ENCODE measurements at places on chromosomes 13 and 19. TPM values are rescaled to one million over a fixed set of nuclear protein-coding genes. Genes with fewer than 3 reads are reported as not detected.

DNA sequence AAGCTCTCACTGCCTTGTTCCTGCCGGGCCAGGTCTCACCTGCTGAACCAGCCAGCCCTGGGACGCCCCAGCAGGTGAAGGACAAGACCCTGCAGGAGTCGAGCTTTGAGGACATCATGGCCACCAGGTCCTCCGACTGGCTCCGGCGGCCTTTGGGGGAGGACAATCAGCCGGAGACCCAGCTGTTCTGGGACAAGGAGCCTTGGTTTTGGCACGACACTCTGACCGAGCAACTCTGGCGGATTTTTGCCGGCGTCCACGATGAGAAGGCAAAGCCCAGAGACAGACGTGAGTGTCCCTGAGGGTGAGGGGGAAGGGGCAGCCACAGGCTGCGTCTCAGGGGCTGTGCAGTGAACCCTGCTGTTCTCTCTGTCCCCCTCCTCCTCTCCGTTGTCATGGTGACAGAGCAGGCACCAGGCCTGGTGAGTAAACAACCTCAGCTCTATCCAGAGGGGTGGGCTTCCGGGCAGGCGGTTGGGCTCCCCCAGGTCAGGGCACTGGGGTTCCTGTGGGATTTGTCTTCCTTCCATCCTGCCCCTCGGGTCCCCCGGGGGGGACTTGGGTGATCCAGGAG is 9.7 kb downstream of the TLE6 start:
- no peak for DNase-seq

Gene PINLYP
- polyA plus RNA-seq: not detected

Gene MADCAM1
- polyA plus RNA-seq: 3.8 TPM

DNA sequence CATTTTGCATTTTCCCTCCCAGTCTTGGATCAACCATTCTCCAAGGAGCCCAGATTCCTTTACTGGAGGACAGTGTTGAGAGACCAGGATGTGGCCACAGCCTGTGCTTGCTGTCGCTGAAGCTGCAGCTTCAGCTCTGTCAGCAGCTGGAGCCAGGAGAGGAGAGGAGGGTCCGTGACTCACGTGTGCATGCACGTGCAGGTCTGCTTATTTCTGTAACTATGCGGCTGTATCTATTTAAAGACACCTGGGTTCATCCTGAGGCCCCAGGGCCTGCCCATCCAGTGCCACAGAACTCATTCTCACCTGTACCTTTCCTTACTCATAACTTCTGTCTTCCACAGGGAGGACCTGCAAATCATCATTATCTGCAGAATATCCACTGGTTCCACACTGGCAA is 8.2 kb upstream of the LAMP1 start:
- DNase-seq: no peak

Gene FIZ1
- 13.5 TPM for polyA plus RNA-seq

DNA sequence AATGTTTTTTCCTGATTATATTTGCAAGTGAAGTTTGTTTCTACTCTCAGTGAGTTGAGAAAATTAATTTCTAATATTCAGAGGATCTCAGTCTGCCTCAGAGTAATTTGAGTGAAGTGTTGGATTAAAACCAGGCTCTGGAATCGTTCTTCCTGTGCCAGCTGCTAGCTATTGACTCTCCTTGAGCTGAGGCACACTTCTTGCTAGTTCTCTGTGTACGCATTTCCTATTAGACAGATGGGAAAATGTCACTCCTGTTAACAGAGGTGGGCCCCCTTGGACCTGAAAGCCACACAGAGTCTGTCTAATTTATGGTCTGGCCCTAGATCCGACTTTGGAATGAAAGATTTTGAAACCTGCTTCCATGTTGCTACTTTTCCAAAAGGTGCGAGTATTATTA is 107.6 kb upstream of the RNF113B start:
- DNase-seq: no peak

GRCh38 chr19:3507371-3508120 is 1.4 kb downstream of the FZR1 start:
- peak; percentile 28 for DNase-seq

GRCh38 chr13:25267715-25268114 is 19.6 kb downstream of the MTMR6 start:
- DNase-seq: no peak

- DNase-seq: peak; percentile 59
Observed at GRCh38 chr13:60448907-60449510, 52.0 kb downstream of the TDRD3 start.

- DNase-seq: no peak
Observed at GRCh38 chr13:41345165-41345913, 34.3 kb downstream of the NAA16 start.

GRCh38 chr19:43598445-43599240 is 2.2 kb downstream of the ZNF576 start:
- no peak for DNase-seq

Gene CGB1
- 0.30 TPM for polyA plus RNA-seq

Gene HMG20B
- polyA plus RNA-seq: 23.5 TPM

DNA sequence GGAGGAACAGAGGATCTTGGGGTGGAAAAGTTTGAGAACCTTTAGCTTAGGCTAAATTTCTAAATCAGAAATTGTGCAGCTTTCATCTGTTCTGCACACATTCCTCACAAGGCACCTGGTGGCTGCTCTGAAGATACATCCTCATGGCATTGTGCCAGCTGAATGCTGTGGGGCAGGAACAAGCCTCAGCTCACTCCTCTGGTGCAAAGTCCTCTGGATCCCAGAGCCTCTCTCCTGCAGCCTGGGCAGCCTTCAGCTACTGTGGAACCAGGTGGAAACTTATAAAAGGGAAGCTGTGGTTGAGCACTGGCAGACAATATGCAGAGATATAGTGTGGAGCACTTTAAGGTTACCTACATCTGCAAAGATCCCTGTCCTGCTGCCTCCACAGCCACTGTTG is 72.3 kb downstream of the KCTD12 start:
- DNase-seq: no peak

DNA sequence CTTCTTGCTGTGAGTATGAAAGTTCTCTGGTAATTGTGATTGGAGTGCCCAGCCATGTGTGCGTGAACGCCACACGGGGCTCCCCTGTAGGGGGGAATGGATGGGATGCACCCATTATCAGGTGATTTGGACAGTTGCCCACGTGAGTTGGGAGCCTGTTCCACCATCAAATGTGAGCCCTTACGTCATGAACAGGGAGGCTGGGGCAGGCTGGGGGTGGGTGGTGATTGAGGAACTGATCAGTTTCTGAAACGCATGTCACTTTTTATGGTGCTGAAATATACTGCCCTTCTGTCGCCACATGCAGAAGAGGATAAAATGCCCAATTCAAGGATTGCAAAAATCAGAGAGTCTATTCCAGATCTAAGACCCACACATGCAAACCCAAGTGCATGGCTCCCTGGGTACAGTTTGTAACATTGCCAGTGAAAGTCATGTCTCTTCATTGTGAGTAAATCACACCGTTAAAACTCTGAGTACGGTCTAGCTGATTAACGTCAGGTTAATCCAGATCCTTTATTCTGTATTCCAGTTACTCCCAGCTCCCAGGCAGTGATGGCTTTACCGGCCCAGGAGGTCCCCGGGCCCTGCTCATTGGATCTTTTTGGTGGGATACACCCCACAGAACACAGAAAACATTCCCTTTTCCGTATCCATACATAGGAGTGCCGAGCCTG is 90.2 kb downstream of the RAB20 start:
- DNase-seq: no peak

GRCh38 chr13:35697186-35697730 is 220.8 kb upstream of the MAB21L1 start:
- DNase-seq: no peak

Gene COX6B2
- not detected for polyA plus RNA-seq

Gene KLF2
- polyA plus RNA-seq: 48.1 TPM

DNA sequence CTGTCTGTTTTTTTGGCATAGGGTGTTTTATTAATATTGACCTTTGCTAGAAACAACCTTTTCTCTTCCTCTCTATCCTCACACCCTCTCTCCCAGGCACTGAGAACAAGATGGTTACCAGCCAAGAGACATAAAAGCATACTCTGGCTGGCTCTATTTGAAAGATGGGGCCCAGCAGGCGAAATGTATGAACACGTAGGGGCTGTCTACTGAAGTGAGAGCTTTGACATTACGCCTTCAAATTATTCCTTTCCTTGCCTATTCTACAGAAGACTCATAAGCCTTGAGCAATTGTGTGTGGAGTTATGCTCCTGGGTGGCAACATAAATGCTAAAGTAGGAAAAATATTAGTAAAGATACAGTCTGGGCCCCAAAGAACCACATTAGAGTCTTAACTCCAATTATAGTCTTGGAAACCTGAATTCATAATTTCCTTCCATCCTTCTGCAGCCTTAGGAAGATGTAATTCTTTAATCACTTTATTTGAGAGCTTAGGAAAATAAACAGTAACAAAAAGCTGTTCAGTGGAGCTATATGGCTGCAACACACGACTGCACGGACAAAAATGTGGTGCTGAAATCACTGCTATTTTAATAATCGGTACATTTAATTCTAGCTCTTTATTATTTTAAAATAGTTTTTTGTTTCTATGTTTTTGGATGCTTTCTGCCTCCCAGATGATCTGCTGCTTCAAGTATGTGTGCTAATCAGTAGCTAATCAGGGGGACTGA is 122.3 kb upstream of the RNF113B start:
- DNase-seq: no peak

Gene IGFL3
- polyA plus RNA-seq: not detected

- DNase-seq: no peak
Observed at GRCh38 chr19:2790194-2790556, 4.9 kb downstream of the THOP1 start.

- DNase-seq: peak; percentile 100
Observed at GRCh38 chr13:97432917-97433726, 847 bp upstream of the RAP2A start.

Gene OVOL3
- polyA plus RNA-seq: not detected

Gene EXOC3L2
- 2.0 TPM for polyA plus RNA-seq

Gene KASH5
- polyA plus RNA-seq: not detected

Gene NALCN
- polyA plus RNA-seq: 0.38 TPM

Gene RDH8
- polyA plus RNA-seq: not detected

DNA sequence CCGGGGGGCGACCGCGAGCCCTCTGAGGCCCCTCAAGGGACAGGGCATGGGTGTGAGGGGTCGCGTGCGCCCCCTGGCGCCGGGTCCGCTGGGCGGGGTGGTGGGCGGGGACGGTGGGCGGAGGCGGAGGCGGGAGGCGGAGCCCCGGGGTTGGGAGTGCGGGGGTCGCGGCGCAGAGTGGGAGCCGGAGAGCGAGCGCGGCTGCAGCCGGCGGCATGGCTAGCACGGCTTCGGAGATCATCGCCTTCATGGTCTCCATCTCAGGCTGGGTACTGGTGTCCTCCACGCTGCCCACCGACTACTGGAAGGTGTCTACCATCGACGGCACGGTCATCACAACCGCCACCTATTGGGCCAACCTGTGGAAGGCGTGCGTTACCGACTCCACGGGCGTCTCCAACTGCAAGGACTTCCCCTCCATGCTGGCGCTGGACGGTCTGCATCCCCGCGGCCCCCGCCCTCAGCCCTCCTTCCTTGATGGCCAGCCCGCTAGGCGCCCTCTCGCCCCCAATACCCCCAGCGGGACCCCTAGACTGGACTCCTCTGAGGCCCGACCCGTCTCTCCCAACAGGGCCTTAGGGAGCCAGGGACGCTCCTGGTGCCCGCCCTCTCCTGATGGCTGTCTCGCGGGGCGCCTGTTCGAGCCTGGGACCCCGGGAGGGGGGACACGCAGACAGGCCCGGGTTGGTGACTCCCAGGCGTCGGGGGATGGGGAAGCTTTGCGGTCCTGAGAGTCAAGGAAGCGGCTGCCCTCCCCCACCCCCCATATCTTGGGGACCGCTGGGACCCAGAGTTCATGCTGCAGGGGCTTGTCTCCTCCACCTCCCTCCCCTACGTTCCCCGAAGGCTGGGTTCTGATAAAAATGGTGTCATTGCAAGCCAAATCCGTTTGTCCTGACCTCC is at the start of gene CLDN10:
Gene CLDN10 (plus strand): TSS at position 182 of the 903 bp plus-strand sequence. CDS start 34 bp downstream, at position 216.
- no peak for DNase-seq

DNA sequence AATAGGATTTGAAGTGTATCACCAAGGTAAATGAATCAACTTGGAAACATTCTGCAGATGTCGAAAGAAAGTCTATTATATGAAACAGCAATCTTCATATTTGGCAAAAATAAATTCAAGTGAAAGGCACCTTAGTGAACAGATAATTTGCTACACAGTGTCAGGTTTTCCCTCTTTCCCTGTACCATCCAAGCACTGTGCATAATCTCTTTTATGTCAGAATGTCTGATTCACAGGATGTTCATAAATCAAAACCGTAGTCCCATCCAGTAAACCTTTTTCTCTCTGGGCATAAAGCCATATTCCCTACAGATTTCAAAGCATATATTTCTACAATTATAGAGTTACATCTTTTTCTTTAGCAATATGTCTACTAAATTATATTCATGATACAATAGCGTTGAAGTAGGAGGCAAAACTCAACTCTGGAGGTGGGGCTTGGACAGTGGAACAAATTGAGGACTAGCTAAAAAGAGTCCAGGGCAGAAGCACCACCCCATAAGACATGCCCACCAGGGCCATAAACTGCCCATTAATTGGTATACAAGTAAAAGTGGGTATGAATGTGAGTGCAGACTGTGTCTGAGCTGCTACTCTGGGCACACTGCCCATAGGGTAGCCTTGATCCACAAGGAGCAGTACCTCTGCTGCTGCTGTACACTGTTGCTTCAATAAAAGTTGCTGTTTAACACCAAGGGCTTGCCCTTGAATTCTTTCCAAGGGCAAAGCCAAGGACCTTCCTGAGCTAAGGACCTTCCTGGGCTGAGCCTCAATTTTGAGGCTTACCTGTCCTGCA is 72.1 kb upstream of the MYCBP2 start:
- DNase-seq: no peak

DNA sequence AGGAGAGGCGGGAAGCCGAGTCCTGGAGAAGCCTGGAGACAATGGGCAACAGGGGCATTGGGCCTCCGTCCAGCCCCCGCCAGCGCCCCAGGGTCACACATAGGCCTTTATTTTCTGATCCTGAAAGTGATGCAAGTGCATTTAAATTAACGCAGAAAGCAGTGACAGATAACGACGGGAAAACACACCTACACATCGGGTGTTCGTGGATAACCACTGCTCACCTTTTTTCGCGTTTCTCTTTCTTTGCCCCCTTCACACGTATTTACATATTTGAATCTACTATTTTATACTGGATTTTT is 30.4 kb upstream of the GRTP1 start:
- no peak for DNase-seq

DNA sequence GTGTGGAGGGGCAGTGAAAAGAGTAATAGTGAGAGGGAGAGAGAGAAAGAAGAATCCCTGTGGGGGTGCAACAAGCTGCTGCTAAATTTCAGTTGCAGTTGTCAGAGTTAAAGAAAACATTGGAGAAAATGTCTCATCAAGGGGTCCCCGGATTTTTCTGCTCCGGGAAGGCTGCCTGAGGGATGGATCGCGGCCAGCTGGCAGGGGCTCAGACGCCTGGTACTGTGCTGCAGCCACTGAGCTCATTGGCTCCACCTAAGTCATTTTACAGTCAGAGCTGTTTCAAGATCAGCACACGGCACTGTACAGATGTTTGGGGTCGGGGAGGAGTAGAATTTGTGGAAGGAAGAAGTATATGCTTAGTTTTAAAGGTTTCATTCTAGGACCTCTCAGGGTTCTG is 106.2 kb downstream of the SHISA2 start:
- DNase-seq: no peak

GRCh38 chr19:288911-289310 is 2.3 kb downstream of the PLPP2 start:
- DNase-seq: no peak
